Thymus (tissue), 14 donors: ENCODE measurements at places on chromosomes 3 and 15.

GRCh38 chr15:60534051-60534450 is 55.1 kb upstream of the ICE2 start:
- DNase-seq, result no peak

- DNase-seq, result no peak
These were observed 154.5 kb upstream of the TSC22D2 start for GRCh38 chr3:150253622-150254021.

DNA sequence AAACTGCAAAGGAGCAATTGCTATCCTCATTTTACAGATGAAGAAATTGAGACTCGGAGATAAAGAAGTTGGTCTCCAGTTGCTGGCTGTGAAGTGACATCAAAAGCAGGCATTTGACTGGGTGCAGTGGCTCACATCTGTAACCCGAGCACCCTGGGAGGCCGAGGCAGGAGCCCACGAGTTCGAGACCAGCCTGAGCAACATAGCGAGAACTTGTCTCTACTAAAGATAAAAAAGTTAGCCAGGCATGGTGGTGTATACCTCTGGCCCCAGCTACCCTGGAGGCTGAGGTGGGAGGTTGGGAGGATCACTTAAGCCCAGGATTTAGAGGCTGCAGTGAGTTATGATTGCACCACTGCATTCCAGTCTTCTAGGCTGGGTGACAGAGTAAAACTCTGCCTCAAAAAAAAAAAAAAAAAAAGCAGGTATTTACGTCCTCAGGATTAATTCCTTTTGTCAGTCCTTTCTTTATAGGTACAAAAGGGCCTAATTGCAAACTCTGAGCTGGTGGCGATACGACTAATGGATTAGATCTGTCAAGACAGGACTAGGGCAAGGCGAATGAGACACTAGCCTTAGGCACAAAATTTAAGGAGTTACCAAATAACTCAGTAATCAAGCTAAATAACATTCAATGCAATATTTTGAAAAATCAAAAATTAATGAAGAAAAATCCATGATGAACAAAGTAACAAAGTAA is 5.9 kb upstream of the DNASE1L3 start:
- no peak for DNase-seq

GRCh38 chr15:81091889-81092558 is 42.0 kb upstream of the CFAP161 start:
- DNase-seq, result no peak

DNA sequence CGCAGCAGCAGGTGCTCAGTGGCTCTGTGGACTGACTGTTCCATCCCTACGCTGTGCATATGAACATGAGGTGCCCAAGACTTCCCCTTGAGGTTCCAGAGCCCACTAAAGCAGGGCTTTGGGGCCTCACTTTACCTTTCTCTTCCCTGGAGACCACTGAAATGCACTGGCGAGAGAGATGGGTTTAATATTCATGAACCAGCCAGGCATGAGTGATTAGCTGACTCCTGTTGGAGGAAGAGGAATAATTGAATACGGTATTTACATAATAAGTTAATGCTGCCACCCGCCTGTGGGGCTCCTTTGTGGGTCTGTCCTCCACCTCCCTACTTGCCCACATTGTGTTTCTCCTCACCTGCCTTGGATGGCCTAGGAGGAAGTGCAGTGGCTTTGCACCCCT is 263.4 kb downstream of the TLE3 start:
- no peak for DNase-seq

- no peak for DNase-seq
These were observed 6.5 kb downstream of the NISCH start for GRCh38 chr3:52461874-52462273.

DNA sequence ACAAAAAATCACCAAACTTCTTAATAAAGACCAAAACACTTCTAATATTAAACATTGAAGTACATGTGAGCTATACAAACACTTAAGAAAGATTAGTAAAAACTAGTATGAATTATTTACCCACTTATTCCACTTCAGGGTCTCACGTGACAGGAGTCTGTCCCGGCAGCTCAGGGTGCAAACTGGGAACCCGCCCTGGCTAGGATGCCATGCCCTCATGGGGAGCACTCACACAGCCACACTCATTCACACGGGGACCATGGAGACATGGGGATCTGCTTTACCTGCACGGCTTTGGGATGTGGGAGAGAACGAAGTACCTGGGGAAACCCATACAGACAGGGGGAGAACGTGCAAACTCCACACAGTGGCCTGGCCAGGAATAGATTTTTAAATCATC is 179.3 kb upstream of the UBE3A start:
- no peak for DNase-seq
